Stimulated activated naive B cell treated with anti-CD40 and anti-IgM and Interleukin-4, amounts not matched to agents 10 μg/mL and 1 μg/mL and 100 μg/mL, for 72 hours (primary cell): ENCODE measurements at places on chromosomes 2 and 18.

GRCh38 chr2:173553593-173553992, 198.9 kb downstream of the CDCA7 start:
- DNase-seq: no peak
- no peak overlapping the region for H3K4me3 ChIP-seq
- H3K27me3 ChIP-seq: peaks cover 26% of the 10 kb centered on the region
- no peaks in the 10 kb centered on the region for H3K4me1 ChIP-seq

GRCh38 chr2:109087055-109087663, 41.8 kb upstream of the SH3RF3 start:
- no peak overlapping the region for H3K4me3 ChIP-seq
- no peaks in the 10 kb centered on the region for H3K36me3 ChIP-seq
- peaks cover 16% of the 10 kb centered on the region for H3K27me3 ChIP-seq
- no peaks in the 10 kb centered on the region for H3K4me1 ChIP-seq

- peaks cover 17% of the 10 kb centered on the region for H3K36me3 ChIP-seq
- peaks cover 18% of the 10 kb centered on the region for H3K4me1 ChIP-seq
- no peak overlapping the region for H3K4me3 ChIP-seq
Observed at GRCh38 chr18:54147439-54147838, 77.0 kb downstream of the MBD2 start.

- H3K4me1 ChIP-seq: peaks cover 13% of the 10 kb centered on the region
- H3K4me3 ChIP-seq: no peak overlapping the region
- no peak overlapping the region for H3K27ac ChIP-seq
- peaks cover 10% of the 10 kb centered on the region for H3K36me3 ChIP-seq
Observed at GRCh38 chr2:231127936-231128335, 3.1 kb upstream of the HTR2B start.

GRCh38 chr18:76339246-76339620, 155.8 kb downstream of the ZNF516 start:
- peaks cover 2% of the 10 kb centered on the region for H3K36me3 ChIP-seq
- H3K27me3 ChIP-seq: no peaks in the 10 kb centered on the region
- no peak overlapping the region for H3K4me3 ChIP-seq
- H3K27ac ChIP-seq: no peak overlapping the region
- DNase-seq: no peak
- H3K4me1 ChIP-seq: no peaks in the 10 kb centered on the region

GRCh38 chr2:64325852-64326577, 127.9 kb upstream of the LGALSL start:
- peaks cover 7% of the 10 kb centered on the region for H3K27me3 ChIP-seq
- DNase-seq: peak; percentile 78
- peaks cover 48% of the 10 kb centered on the region for H3K4me1 ChIP-seq

- peak overlapping the region; percentile 97 for H3K4me3 ChIP-seq
- peaks cover 44% of the 10 kb centered on the region for H3K4me1 ChIP-seq
- H3K27ac ChIP-seq: peak overlapping the region; percentile 80
- DNase-seq: no peak
Observed at GRCh38 chr2:136115183-136115761, 2.7 kb downstream of the CXCR4 start.

- no peak for DNase-seq
- no peaks in the 10 kb centered on the region for H3K4me1 ChIP-seq
- H3K4me3 ChIP-seq: no peak overlapping the region
- H3K27ac ChIP-seq: no peak overlapping the region
- peaks cover 5% of the 10 kb centered on the region for H3K27me3 ChIP-seq
Observed at GRCh38 chr2:220228310-220229006, 601.0 kb downstream of the SLC4A3 start.

DNA sequence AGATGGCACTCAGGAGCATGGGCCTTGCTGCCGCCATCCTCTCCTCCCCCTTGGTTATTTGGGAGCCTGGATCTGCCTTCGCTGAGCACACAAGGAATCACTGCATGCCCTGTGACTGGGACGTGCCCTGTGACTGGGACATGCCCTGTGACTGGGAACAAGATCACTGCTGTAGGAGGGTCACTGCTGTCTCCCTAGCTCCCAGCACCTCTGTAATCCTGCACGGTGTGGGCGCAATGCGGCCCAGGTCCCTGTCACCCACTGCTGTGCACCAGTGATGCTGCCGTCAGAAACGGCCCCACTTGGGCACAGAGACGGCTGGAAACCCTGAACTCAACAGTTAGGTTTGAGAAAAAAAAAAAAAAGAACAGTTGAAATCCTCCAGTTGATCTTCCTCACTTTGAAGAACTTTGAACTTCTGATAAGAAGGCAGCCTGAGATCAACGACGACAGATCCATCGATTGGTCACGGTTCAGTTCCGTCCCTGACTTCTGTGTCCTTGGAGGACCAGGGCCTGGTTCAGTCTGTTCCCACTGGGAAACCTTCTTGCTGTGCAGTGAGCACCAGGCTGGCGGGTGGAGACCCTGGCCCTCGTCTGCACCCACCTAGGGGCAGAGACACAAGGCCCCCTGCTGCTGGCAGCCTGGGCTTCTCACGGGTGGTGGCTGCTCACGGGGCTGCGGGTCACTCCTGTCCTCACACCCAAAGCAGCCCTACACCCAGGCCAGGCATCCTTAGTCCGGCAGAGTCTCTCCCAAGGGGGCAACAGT, 125.9 kb downstream of the PXDN start:
- H3K4me3 ChIP-seq: no peak overlapping the region
- no peak for DNase-seq
- no peaks in the 10 kb centered on the region for H3K27me3 ChIP-seq
- peaks cover 4% of the 10 kb centered on the region for H3K36me3 ChIP-seq

- DNase-seq: no peak
- H3K27me3 ChIP-seq: peaks cover 6% of the 10 kb centered on the region
- H3K4me1 ChIP-seq: no peaks in the 10 kb centered on the region
- no peaks in the 10 kb centered on the region for H3K36me3 ChIP-seq
- H3K27ac ChIP-seq: no peak overlapping the region
- no peak overlapping the region for H3K4me3 ChIP-seq
Observed at GRCh38 chr2:118375907-118376485, 287.7 kb downstream of the INSIG2 start.

- H3K27me3 ChIP-seq: no peaks in the 10 kb centered on the region
- no peak for DNase-seq
- no peaks in the 10 kb centered on the region for H3K4me1 ChIP-seq
- no peak overlapping the region for H3K4me3 ChIP-seq
- H3K27ac ChIP-seq: no peak overlapping the region
- H3K36me3 ChIP-seq: no peaks in the 10 kb centered on the region
Observed at GRCh38 chr2:160568856-160569255, 75.2 kb upstream of the RBMS1 start.

DNA sequence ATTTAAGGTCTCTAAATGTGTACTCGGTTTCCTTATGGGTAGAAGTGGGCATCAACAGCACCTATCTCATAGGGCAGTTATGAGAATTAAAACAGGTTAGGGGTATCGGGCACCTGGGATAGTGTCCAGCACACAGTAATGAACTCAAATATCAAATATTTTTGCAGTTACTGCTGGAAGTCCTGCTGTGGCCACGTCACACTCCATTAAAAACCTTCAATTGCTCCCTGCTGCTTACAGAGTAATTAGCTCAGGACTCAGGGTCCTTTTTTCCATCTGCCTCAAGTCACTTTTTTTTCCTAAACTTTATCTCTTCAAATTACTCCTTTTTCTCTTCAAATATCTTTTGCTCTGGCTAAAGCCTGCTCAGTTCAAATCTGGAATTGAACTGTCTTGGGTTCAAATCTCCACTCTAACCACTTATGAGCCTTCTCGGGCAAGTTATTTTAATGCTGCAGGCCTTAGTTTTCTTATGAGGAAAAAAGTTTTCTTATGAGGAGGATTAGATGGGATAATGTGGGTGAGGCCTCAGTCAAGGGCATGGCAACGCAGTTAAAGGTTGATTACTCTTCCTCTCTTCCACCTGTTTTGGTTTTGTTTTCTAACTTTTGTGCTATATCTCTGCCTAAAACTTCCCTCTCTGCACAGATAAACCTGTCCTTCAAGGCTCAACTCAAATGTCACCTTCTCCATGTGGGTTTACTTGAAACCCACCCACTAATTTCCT, 36.6 kb downstream of the SPRED2 start:
- peaks cover 14% of the 10 kb centered on the region for H3K36me3 ChIP-seq
- no peak for DNase-seq
- H3K27me3 ChIP-seq: no peaks in the 10 kb centered on the region
- peaks cover 61% of the 10 kb centered on the region for H3K4me1 ChIP-seq
- H3K4me3 ChIP-seq: peak overlapping the region; percentile 43

DNA sequence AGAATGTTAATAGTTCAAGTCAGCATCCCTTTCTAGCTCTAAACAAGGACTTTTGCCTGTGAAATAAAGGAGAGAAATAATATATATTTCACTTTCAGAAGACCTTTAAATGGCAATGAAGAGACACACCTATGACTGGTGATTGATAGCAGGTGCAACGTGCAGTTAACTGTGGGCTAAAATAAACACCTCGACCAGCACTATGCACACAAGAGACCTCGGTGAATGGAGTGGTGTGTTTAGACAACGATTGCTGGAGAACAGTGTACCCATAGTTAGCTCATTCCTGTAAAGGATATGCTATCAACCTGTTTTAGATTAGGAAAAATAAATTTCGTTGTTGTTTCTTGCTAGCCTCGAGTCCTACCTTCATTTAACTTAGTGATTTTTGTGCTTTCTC, 143.4 kb downstream of the NR4A2 start:
- DNase-seq: no peak
- no peak overlapping the region for H3K4me3 ChIP-seq
- no peaks in the 10 kb centered on the region for H3K27me3 ChIP-seq
- H3K27ac ChIP-seq: no peak overlapping the region

- peaks cover 3% of the 10 kb centered on the region for H3K4me1 ChIP-seq
- no peak for DNase-seq
- H3K27me3 ChIP-seq: peaks cover 22% of the 10 kb centered on the region
- H3K4me3 ChIP-seq: no peak overlapping the region
- H3K36me3 ChIP-seq: no peaks in the 10 kb centered on the region
- H3K27ac ChIP-seq: no peak overlapping the region
Observed at GRCh38 chr2:23510471-23510870, 125.5 kb downstream of the KLHL29 start.

DNA sequence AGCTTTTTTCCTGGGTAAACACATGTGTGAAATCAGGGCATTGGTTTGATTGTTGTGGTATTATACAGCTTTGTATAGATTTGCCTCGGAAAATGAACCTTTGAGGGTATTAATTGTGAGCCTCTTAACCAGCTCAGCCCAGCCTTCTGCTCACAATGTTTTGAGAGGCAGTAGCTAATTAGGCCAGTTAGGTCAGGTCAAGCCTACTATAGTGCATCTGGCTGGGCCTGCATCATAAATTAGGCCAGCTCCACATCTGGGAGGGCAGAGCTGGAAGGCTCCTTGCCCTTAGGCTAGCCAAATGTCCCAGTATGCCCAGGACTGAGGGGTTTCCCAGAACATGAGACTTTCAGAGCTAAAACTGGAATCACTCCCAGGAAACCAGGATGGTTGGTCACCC, 43.0 kb downstream of the LRATD1 start:
- H3K36me3 ChIP-seq: no peaks in the 10 kb centered on the region
- no peak overlapping the region for H3K4me3 ChIP-seq
- no peaks in the 10 kb centered on the region for H3K4me1 ChIP-seq
- H3K27ac ChIP-seq: no peak overlapping the region

- no peak overlapping the region for H3K27ac ChIP-seq
- no peak for DNase-seq
- peaks cover 6% of the 10 kb centered on the region for H3K36me3 ChIP-seq
- H3K27me3 ChIP-seq: no peaks in the 10 kb centered on the region
Observed at GRCh38 chr2:99084256-99084655, 57.3 kb upstream of the C2orf15 start.

- no peaks in the 10 kb centered on the region for H3K4me1 ChIP-seq
- H3K27me3 ChIP-seq: no peaks in the 10 kb centered on the region
- H3K27ac ChIP-seq: no peak overlapping the region
- no peaks in the 10 kb centered on the region for H3K36me3 ChIP-seq
- H3K4me3 ChIP-seq: no peak overlapping the region
- DNase-seq: no peak
Observed at GRCh38 chr2:72533765-72534164, 292.1 kb downstream of the EXOC6B start.

GRCh38 chr2:140117386-140117785, 1337.2 kb upstream of the NXPH2 start:
- no peaks in the 10 kb centered on the region for H3K36me3 ChIP-seq
- no peaks in the 10 kb centered on the region for H3K27me3 ChIP-seq
- H3K4me3 ChIP-seq: no peak overlapping the region
- H3K27ac ChIP-seq: no peak overlapping the region
- no peaks in the 10 kb centered on the region for H3K4me1 ChIP-seq

DNA sequence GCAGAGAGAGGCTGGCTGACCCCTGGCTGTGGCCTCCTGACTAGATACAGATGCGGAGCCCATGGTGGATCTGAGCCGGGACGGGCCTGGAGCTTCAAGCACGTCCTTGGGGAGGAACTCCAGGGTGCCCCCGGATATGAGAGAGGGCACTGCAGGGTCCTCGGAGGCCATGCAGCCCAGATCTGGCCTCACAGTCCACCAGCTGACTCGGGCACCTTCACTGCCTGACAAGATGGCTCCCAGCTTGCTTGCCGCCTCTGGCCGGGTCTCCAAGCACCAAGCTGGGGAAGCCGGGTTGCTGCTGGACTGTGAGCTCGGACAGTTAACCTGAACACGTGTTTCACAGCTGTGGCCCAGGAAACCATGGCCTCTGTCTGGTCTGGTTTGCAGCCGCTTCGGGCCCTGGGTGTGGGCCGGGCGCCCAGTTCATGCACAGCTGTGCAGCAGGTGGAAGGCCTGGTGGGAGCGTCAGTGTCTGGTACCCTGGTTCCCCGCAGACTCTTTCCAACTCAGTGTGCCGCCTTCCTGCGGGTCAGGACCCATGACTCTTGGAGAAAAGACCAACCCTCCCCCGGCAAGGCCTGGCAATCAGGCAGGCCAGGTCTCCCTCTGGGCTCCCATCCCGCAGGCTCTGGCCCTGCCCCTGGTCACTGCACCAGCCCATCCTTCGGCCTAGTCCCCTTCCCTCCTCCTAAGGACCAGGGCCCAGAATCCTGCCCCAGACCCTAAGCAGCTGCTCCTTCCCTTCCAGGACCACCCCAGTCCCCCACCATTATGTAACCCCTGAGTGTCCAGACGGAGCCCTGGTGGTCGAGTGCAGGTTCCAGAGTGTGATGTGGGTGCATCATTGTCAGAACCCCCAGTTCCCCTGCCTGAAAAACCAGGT, 74.6 kb upstream of the OTOS start:
- H3K4me1 ChIP-seq: no peaks in the 10 kb centered on the region
- peaks cover 4% of the 10 kb centered on the region for H3K27me3 ChIP-seq
- no peak for DNase-seq

DNA sequence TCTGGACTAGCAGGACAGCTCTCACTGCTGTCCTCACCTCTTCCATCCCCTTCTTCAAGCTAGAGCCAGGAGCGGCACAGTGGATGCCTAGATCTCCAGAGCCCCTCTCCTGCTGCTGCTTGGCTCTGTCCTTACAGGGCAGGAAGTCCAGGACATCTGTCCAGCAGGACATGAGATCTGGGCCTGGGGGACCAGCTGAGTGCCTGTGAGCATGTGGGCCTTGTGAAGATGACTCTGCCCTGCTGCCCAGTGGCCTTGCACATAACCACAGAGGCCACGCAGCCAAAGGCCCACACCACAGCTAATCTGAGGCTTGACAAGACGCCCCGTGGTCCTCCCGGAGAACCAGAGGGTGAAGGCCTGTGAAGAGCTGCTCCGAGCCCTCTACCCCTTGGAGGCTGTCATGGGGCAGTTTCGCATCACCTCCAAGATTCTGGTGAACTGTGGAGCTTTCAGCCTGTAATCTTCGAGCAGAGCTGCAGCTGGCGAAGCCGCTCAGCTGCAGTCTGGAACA, 516.7 kb upstream of the HS6ST1 start:
- H3K27me3 ChIP-seq: peaks cover 14% of the 10 kb centered on the region
- H3K4me1 ChIP-seq: no peaks in the 10 kb centered on the region
- H3K27ac ChIP-seq: no peak overlapping the region
- H3K36me3 ChIP-seq: no peaks in the 10 kb centered on the region
